ENCODE measurements at places on chromosomes 1 and 21.
A peak's percentile ranks its signal among the peaks of the same experiment; 100 is the strongest.

DNA sequence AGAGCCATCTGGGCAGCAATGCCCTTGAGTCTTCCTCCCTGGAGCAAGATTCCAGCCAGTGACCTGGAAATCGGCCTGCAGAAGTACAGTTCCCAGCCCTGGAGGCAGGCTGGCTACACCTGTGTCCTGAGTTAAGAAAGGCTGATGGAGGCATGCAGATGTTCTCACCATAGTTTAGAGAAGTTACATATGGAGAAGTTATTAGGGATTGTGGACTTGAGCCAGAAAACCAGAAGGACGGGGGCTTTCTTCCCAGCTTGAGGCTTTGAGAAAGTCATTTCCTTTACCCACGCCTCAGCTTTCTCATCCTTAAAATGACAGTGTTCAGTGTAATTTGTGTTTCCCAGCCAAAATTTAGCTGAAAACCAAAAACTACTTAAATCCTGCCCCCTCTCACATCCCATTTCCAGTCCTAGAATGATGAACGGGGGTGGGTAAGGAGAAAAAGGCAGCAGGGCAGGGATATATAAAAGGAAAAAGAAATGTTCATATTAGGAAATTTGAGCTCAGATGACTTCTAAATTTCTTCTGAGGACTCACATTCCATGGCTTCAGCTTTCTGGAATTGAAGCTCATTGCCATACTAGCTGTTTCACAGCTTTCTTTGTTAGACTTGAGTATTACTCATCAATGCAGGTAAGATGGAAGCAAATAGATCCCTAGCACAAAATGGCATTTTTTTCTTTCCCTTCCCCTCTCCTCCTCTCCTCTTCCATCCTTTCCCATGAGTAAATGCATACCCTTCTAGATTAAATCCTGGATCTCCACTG lies 14.4 kb upstream of the C8B start:
- no peak for DNase-seq

DNA sequence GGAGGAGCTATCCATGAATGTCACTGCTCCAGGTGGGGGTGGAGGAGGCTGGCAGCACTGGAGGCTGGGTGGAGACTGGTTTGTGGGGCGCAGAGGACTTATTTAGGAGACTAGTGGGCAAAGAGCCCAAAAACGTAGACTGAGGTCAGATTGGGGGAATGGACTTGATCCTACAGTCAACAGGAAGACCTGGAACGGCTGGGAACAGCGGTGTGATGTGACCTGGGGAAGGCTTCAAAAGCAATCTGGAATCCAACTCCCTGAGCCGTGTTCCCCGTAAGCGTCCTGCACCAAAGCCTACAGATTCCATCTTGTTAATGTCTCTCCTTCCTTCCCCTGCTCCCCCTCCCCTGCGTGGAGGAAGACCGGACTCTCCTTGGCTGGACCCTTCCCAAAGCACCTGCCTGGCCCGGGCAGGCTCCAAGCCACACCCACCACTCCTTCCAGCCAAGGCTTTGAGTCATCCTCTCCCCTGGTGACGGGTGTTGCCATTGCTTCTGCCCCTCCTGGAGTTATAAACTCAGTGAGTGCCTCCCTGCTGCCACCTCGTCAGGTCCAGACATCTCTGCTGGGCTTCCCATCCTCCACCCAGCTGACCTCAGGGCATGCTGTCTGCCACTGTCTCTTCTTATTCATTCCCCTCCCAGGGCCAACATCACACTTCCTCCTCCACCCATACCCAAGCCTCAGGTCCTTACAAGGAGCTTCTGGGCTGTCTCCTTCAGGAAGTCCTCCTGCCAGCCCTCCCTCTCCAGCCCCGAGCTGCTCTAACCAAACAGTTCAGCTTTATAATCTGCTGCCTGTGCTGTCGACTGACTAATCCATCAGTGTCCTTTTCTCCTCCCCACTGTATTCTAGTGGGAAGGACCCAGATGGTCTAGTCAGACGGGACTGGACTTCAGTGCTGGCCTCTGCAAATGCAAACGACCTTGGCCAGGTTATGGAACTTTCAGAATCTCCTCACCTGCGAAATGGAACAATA lies 1.6 kb upstream of the CLSTN1 start:
- DNase-seq = peak; percentile 70

DNA sequence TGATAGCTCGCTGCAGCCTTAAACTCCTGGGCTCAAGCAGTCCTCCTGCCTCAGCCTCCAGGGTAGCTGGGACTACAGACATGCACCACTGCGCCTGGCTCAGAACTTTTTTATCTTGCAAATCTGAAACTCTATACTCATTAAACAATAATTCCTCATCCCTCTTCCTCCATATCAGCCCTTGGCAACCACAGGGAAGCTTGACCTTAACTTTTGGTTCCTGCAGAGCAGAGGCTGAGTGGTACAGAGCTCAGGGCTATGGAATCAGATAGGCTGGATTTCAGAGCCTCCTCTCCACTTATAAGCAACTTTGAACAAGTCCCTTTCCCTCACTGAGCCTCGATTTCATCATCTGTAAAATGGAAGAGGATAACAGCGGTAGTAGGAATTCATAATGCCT lies 47.4 kb downstream of the ECE1 start:
- no peak for DNase-seq

DNA sequence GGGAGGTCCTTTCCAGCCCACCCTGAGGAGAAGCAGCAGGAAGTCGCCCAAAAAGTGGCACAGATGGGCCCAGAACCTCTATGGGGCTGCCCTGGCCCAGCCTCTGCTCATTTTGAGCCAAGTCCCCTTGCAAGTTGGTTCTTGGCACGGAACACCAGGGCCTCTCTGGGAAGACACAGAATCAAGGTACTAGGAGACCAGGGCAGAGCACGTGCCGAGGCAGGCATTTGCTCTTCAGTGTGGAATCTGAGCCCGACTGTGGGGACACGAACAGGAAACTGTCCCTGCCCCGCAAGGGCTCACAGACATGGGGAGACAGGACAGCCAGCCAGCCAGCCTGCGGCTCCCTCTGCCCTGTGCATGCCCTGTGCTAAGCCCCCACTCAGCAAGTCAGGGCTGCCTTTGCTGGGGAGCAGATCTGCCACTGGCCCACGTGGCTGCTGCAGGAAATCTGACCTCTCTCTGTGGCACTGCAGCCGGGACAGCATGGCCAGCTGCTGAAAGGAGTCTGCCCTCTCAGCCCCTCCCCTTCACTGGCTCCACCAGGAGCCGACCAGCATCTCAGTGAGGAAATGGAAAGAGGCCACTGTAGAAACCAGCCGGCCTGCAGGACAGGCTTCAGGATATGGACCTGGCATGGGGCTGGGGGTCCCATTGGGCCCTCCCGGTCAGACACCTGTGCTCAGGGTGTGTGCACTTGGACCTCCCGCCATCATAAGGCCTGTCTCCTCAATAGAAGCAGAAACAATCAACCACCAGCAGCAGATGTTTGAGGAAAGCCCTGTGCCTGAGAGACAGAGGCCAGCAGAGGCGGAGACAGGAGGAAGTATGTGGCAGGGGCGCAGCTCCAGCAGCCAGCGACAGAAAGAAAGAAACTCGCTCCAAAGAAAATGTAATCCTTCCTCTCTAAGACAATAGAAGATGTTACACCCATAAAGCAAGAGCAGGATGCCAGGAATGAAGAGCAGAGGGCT lies 3.7 kb downstream of the ARHGEF16 start:
- peak; percentile 48 for DNase-seq

GRCh38 chr1:199691540-199691939 lies 336.0 kb upstream of the NR5A2 start:
- DNase-seq = peak; percentile 94

DNA sequence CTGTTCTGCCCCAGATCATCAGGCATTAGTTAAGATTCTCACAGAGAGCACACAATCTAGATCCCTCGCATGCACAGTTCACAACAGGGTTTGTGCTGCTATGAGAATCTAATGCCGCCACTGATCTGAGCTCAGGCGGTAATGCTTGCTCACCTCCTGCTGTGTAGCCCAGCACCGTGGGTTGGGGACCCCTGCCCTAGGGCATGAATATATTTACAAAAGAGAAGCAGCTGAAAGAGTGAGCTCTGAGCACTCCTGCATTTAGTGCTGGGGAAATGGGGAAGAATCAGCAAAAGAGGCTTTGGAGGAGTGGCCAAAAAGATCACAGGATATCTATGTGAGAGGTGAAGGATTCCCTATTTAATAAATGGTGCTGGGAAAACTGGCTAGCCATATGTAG lies 5.6 kb downstream of the CFAP57 start:
- no peak for DNase-seq

- no peak for DNase-seq
Observed at GRCh38 chr1:167776151-167776550, 54.4 kb downstream of the MPZL1 start.

Measured in common myeloid progenitor, CD34-positive (primary cell).